ENCODE measurements at places on chromosomes 16 and 17.

DNA sequence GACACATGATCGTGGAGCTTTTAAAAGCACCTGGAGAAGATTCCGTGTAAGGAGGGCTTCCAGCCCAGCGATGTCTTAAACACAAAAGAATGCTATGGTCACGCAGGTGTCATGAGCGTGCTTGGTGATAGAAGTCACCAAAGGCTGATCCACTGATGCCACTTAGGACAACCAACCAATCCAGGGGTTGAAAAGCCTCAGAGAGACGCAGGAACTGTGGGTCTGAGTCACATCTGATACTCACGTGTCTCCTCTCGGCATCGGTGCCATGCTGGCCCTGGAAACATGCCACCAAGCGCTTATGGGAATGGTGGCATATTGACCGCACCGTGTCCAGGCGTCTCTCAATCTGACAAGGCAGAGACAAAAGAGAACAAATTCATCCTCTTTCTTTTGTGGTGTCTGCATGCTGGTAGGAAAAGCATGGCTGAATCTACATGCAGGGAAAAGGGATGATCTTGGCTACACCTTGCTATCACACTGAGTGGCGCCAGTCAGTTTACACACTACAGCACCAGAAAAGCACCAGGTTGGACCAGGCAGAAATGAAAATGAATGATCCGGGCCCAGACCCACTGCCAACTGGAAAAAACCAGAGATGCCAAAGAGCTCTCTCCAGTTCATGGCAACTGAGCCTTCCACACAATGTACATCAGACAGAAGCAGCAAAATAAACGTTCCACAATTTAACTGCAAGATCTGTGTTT lies 38.0 kb downstream of the ARHGAP17 start:
- no peak for DNase-seq

GRCh38 chr16:22183901-22184614 lies 21.8 kb downstream of the SDR42E2 start:
- DNase-seq: no peak

- DNase-seq: no peak
Observed at GRCh38 chr17:373613-374230, 21.1 kb upstream of the RPH3AL start.

GRCh38 chr17:73476890-73477350 lies 165.1 kb upstream of the CDC42EP4 start:
- peak; percentile 72 for DNase-seq

DNA sequence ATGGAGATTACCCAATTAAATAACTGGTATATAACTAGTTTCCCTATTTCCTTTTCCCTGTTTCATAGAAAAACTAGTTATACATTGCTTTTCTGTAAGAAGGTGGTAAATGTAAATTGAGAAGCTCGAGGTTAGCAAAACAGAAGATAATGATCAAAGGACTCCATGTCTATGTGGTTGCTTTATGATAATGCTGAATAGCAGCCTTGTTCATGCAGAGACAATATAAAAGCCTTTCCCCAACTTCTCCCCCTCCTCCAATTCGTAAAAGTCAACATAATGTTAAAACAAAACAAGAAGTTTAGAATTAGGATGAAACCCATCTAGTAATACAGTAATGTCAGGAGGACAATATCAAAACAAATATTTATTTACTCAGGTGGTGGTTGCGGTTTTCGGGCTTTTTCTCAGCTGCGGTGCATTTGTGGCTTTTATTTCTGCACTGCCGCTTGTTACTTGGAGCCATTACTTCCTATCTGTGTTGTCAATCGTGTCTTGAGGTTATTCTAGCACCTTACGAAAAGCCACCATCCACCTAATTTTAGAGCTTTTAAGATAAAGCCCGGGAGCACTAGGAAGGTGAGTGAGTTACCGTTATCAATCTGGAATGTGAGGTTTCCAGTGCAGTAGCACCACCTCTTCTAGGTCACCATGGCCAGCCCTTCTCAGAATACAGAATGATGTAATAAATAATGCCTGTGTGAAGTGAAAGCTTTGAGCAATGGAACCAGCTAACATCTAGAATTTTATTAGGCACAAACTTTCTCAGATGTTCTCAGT lies 297.5 kb downstream of the CDH13 start:
- no peak for DNase-seq

GRCh38 chr17:1713878-1714426 lies 3.8 kb upstream of the TLCD2 start:
- DNase-seq: peak; percentile 58

DNA sequence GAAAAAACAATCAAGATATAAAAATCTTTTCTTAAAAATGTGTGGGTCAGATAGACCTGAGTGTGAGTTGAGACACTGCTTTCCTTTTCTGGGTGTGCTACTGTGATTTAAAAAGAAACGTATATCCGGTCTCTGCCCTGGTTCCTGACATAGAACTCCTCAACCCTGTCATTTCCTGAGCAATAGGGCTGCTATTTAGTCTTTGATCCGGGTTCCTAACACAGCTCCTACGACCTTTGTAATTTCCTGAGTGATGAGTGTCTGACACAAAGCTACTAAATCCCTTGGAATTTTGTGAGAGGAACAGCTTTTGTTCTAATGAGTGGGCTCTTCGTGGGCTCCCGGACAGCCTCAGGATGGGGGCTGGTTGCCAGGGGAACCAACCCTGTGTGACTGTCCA lies 93.9 kb upstream of the FA2H start:
- DNase-seq: no peak
